Activated T-cell treated with anti-CD3 and anti-CD28 coated beads, Interleukin-2, amount 50 U/mL, for 72 hours (primary cell): ENCODE measurements at places on chromosomes 6 and 20.

- DNase-seq: no peak
Observed at GRCh38 chr6:5999688-6000608, 6.8 kb downstream of the NRN1 start.

GRCh38 chr6:20068421-20068988, 143.8 kb downstream of the MBOAT1 start:
- DNase-seq: no peak

DNA sequence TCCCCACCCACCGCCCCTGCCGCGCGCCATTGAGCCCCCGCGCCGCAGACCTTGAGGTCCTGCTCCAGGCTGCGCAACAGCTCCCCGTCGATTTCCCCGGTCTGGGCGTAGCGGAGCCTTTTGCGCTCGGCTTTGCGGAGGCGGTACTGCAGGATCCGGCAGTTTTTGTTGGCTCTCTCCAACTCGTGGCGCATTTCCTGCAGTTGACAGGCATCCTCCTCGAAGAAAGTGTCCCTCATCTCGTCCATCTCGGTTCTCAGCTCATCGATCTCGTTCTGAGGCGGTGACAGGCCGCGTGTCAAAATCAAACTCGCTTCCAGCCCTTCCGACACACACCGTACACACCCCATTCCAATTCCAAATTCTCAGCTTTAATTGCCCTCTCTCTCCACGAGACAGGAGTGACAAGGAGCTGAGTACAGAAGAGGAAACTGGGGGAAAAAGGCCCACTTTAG, 4.3 kb downstream of the MTCL3 start:
- DNase-seq: peak; percentile 53

GRCh38 chr6:109488001-109488400, 5.0 kb upstream of the ZBTB24 start:
- no peak for DNase-seq

DNA sequence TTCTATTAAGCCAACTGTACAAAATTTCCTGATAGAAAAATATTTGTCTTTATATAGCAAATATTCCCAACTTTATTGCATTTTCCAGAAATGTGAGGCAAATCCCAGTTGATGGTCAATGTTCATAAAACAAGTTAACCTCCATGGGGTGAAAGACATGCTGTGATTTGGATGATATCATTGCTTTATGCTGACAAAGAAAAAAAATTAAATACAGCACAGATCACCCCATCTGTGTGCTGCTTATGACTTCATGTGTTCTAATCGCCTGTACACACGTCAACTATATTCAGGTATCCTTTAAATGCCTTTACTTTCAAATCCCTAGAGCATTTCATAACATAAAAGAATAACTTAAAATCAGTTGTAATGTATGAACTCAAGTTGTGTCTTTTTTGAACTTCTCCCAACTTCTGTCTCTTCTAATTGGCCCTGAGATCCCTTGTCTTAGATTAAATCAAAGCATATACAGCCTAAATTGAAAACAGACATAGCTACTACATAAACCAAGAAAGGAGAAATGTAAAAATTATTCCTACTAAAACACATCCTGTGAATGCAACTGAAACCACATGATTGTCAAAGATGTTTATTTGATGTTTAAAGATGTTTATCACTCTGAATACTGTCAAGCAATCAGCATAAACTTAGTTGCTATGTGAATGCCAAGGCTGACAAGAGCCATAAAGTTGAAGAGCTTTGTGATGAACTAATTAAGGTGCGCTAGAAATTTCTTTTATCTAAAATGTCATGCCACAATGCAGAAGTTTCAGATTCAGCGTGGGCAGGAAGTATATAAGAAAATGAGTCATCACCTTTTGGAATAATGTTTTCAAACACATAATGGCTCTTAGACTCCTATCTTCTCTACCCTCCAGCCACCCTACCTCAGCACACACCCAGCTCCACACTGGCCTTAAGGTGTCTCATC, 68.7 kb downstream of the FILIP1 start:
- DNase-seq: no peak

DNA sequence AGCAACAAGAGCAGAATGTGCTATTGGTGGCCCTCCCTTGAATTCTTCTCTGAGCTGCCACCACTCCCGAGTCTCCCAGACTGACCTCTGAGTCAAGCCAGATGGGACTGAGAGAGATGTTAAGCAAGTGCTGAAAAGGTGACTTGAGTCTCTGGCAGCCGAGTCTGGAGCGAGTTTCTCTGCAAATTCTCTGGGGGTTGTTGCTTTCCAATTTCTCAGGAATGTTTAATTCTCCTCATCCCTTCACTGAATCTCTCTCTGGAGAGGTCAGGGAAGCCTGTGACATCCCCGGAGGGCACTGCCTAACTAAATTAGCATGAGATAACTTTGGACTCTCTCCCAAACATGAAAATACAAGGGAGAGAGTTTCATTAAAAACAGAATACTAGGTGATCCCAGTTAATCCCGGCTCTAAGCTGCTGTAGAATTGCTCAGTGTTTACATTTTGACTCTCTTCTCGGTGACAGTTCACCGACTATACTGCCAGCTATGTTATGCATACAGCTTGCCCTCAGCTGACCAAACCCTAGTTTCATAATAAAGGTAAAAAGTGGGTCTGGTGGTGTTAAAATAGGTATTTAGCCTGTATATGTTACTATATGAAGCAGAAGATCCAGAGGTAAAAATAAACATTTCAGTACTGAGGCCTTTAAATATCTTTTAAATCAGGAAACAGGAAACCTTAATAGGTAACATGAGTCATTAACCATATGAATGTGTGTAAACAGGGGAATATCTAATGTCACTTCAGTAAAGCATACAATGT, 157.9 kb downstream of the FOXC1 start:
- DNase-seq: no peak

GRCh38 chr6:167512696-167513375, 187.9 kb downstream of the TTLL2 start:
- no peak for DNase-seq

DNA sequence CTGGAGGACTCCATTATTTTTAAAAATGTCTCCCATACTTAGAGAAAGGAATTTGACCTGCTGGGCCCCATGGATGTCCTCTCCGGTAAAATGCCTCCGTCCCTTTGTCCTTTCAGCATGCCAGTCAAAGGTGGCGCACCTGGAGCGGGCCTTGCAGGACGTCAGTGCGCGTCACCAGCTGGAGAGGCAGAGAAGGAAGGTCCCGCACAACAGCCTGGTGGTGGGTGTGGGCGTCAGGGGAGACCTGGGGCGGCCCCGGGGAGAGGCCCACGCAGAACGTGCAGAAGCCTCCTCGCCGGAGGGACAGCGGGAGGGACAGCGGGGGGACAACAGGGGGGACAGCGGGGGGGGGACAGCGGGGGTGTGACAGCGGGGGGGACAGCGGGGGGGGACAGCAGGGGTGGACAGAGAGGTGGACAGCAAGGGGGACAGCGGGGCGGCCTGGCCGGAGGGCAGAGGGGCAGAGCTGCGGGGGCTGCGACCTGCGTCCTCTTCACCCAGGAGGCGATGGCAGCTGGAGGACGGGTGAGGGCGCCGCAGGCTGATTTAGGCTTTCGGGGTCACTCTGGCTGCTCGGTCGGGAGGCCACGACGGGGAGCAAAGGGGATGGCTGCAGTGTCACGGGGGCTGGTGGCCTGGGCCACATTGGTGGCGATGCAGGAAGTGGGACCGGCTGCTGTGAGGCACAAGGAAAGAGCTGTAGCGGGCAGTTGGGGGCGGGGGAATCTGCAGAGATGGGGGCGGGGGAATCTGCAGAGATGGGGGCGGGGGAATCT, 859 bp upstream of the KIF25 start:
- DNase-seq: no peak

DNA sequence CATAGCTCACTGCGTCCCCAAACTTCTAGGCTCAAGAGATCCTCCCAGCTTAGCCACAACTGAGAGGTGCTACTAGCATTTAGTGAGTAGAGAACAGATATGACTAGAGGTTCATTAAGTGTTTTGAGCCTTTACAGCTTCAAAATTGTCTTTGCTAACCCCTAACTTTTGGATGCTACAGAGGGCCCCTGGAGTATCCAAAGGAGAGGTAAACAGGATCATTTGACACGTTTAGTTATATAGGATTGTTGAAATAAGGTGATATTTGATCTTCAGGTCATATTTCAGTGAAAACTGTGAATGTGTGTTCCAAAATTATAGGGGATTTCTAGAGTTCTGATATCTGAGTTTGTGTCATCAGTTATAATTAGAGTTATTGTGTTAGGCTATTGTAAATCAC, 19.2 kb upstream of the HFE start:
- DNase-seq: no peak

DNA sequence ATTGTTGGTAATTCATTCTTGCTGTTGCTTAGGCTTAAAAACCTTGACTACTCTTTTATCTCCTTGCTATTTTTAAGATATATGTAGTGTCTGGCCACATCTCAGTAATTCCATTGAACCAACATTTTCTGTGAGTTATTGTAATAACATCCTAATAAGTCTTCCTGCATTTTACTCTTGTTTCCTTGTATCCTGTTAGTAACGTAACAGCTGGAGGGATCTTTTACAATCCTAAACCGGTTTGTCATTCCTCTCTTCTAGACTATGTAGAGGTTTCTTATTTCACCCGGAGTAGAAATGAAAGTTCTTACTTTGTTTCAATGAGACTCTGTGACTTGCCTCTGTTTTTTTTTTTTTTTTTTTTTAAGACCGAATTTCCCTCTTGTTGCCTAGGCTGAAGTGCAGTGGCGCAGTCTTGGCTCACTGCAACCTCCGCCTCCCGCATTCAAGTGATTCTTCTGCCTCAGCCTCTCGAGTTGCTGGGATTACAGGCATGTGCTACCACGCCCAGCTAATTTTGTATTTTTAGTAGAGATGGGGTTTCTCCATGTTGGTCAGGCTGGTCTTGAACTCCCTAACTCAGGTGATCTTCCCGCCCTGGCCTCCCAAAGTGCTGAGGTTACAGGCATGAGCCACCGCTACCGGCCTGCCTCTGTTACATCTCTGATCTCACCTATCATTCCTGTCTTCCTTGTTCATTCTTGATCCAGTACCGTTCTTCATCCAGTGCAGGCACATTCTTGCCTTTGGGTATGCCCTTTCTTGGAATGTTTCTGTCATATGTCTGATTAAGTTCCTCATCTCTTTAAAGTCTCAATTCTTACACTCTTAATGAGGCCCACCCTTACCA, 44.7 kb downstream of the NCOA3 start:
- DNase-seq: no peak

DNA sequence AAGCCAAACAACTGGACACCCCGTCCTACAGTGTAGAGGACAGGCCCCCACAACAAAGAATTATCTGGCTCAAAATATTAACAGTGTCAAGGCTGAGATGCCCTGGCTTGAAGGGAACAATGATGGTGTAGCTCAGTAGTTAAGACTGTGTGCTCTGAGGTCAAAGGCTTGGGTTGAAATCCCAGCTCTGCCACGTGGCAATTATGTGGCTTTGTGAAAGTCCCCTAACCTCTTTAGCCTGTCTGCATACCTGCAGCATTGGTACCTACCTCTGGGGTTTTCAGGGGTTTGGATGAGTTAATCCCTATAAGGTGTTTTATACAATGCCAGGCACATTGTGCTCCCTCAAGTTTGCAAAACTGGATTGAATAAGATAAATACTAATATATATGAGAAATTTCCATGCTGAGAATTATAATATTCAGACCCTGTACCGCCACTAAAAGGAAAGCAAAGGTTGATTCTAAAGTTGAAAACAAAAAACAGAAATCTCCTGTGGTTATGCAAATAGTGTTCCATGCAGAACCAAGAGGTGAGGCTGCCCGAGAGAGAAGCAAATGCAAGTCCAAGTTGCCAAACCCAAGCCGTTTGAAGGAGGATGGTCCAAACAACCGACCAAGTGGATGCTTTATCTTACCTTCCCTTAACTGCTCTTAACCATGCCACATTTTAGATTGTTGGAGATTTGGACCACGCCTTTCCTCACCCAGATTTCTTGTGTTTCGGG, 199.8 kb downstream of the NFATC2 start:
- DNase-seq: no peak

- DNase-seq: no peak
Observed at GRCh38 chr20:39518654-39519053, 556.5 kb downstream of the DHX35 start.

DNA sequence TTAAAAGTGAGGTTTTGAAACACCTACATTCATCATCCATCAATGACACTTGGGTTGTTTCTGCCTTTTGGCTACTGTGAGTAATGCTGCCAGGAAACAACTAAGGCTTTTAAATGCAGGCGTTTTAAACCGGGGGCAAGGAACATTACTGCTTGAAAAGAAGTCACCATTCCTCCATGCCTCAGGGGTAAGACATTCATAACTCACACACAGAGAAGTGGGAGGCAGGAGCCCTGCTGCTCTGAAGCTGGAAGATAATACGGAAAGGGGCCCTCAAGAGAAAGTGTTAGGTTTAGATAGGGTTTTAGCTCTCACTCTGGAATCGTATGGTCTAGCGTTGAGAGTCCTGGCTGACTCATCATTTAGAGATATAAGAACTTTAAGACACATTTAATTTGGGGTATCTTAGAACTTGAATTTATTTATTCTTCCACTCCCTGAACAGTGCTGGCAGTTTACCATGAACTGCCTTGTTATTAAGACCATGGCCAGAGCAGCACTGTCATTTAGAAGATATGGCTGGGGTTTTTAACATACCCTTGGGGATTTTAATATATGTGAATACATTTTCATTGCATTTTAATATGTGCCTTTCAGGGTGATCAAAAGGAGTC, 1.8 kb downstream of the TUBB1 start:
- no peak for DNase-seq

GRCh38 chr6:162580619-162581018, 146.9 kb downstream of the PRKN start:
- no peak for DNase-seq

DNA sequence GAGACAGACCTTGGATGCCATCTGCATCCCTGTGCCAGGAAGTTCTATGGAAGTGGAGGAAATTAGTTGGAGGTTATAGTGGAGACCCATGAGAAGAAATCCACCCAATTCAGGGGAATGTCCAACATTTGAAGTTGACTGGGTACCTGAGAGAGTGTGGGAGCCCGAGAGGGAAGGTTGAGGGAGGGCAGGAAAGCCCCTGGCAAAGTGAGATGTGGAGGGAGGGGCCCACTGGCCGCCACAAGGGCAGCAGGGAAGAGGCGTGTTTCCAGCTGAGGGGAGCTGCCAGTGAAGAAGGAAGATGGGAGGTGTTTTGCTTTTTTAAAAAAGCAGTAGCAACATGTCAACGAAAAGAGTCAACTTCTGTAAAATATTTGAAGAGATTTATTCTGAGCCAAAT, 16.3 kb upstream of the SERPINB9 start:
- no peak for DNase-seq
